Psoas muscle (tissue), 8 donors: ENCODE measurements at places on chromosomes 1 and 21.

DNA sequence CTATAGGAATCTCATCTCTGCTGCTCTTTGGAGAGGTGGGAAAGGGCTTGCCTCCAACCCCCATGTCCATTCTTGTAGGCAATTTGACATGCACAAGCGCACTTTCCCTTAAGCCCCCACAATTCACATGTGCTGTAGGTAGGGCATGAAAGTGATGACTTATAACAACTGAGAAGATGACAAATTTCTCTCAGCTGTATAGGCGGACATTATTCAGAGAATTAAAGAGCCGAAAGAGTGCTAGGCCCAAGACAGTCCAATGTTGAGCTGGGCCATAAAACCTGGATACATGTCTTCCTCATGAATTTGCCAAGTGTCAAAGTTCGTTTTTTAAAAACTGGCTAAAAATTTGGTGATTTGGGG lies 106.3 kb upstream of the LYPLAL1 start:
- no peaks in the 10 kb centered on the region for H3K4me1 ChIP-seq
- no peak overlapping the region for H3K4me3 ChIP-seq
- H3K36me3 ChIP-seq = no peaks in the 10 kb centered on the region
- H3K27me3 ChIP-seq = no peaks in the 10 kb centered on the region

DNA sequence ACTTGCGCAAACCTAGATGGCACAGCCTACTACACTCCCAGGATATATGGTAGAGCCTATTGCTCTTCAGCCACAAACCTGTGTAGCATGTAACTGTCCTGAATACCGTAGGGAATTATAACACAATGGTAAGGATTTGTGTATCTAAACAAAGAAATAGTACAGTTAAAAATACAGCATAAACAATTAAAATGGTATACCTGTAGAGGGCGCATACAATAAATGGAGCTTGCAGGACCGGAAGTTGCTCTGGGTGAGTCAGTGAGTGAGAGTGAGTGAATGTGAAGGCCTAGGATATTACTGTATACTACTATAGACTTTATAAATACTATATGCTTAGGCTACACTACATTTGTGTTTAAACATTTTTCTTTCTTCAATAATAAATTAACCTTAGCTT lies 99.3 kb downstream of the PLD5 start:
- no peaks in the 10 kb centered on the region for H3K27me3 ChIP-seq
- DNase-seq = no peak
- no peak overlapping the region for H3K27ac ChIP-seq
- H3K4me1 ChIP-seq = no peaks in the 10 kb centered on the region
- no peaks in the 10 kb centered on the region for H3K36me3 ChIP-seq
- no peak overlapping the region for H3K4me3 ChIP-seq

- peak; percentile 87 for DNase-seq
- no peaks in the 10 kb centered on the region for H3K36me3 ChIP-seq
- peak overlapping the region; percentile 0 for H3K27ac ChIP-seq
- H3K4me3 ChIP-seq = no peak overlapping the region
- H3K4me1 ChIP-seq = peaks cover 33% of the 10 kb centered on the region
- H3K27me3 ChIP-seq = no peaks in the 10 kb centered on the region
Observed at GRCh38 chr1:168603501-168604110, 27.2 kb downstream of the XCL1 start.

DNA sequence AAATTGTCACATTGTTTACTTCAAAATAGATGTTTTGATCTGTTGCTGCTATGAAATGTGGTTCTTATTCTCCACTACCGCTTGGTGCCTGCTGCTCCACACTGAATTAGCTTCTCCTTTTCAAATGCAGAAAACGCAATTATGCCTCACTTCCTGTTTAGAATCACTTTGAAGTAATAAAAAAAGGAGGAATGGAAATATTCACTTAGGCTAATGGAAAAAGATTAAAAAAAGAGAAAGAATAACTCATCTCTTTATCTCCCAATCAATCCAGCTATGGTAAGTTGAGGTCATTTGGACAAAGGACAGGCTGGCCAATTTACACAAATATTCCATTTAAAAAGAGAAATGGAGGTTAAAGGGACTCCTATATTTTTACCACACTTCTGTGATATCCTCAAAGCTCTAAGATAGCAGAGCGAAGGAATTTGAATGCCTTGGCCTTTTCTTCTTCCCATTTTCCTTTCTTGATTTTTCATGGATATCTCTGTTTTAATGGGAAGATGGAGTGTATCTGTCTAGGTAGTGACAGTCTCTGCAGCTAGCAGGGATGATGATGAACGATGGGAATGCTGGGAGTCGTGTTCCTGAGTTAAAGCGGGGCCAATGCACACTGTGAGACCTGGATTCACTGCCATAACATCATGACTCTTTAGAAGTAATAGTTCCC lies 35.7 kb downstream of the RGS5 start:
- no peaks in the 10 kb centered on the region for H3K27me3 ChIP-seq
- H3K36me3 ChIP-seq = no peaks in the 10 kb centered on the region
- H3K4me3 ChIP-seq = no peak overlapping the region
- no peak for DNase-seq
- no peak overlapping the region for H3K27ac ChIP-seq
- no peaks in the 10 kb centered on the region for H3K4me1 ChIP-seq

DNA sequence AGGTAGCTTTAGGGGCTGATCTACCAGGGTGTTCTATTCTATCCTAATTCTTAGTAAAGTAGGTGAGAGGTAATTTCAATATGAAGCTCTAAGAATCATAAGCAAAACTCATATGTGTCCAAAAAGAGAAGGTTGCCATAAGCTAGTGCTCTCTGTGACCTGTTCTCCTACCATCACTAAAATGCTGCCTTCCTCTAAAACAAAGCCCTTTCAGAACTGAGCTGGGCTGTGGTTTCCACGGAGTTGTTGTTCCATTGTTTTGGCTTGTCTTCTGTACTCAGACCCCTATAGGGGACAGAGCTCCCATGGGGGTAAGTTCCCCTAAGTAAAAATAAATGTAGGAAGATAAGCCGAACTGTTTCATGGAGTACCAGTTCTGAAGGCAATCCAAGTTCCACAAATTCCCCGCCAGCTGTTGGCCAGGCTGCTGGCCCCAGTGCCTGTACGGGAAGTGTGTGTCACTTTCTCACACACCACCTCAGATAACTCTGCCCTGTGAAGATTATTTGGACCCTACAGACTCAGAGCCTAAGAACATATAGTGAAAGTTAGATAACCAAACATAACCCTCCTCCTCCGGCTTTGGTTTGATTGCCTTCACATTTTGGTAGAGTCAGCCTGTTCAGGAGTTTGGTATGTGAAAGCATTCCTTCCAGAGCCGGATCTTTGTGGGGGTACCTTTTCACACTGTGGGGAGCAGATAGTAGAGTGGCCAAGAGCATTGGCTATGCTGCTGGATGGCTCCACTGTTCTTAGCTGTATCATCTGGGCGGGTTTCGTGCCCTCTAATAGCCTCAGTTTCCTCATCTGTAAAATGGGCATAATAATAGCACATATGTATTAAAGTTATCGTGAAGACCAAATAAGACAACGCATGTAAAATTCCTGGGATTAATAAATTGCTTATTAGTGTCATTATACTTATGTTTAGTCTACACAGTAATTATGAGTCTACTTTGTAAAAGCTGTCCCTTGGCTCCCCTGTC lies 10.8 kb downstream of the DPT start:
- no peaks in the 10 kb centered on the region for H3K27me3 ChIP-seq
- H3K27ac ChIP-seq = peak overlapping the region; percentile 56
- no peak overlapping the region for H3K4me3 ChIP-seq
- DNase-seq = no peak

DNA sequence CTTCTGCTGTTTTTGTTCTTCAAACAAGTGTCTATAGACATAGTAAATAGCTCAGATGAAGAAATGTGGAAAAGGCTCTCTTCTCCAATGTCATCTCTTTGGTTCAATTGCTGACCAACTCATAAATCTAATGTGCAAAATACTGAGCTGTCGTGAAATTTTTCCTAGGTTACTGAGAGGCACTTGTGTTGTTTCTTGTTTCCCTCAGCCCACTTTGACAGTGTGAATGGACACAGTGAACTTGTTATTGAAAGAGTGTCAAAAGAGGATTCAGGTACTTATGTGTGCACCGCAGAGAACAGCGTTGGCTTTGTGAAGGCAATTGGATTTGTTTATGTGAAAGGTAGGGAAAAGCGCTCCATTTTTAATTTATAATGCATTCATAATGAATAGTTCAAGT lies 245.3 kb downstream of the TPR start:
- H3K36me3 ChIP-seq = no peaks in the 10 kb centered on the region
- no peaks in the 10 kb centered on the region for H3K27me3 ChIP-seq
- no peak for DNase-seq
- no peak overlapping the region for H3K4me3 ChIP-seq
- H3K27ac ChIP-seq = no peak overlapping the region
- no peaks in the 10 kb centered on the region for H3K4me1 ChIP-seq

DNA sequence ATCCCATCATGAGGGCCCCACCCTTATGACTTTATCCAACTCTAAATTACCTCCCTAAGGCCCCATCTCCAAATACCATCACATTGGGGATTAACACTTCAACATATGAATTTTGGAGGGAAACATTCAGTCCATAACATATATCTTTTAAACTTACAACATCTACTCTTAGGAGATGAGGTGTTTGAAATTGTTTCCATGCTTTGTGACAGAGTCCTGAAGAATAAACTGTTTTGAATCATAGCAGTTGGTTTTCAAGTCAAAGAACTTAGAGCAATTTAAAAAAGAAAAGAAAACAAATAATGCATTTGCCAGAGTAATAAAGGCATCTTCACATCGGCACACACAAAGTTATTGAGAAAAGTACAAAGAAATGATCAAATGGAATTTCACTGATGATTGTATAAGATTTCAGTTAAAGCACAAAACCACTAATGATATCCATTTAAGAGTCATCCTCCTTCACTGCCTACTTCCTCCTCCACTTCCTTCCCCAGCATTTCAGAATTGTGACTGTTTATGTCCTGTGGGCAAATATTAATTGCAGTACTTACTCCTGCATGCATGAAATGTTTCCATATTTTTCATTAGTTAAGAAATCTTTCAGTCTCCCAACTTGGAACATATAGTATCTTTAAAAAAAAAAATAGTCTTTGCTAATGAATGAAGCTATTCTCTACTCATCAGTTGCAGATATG lies 202.0 kb downstream of the LRRC40 start:
- H3K4me1 ChIP-seq = no peaks in the 10 kb centered on the region
- no peaks in the 10 kb centered on the region for H3K27me3 ChIP-seq
- no peak overlapping the region for H3K27ac ChIP-seq
- H3K4me3 ChIP-seq = no peak overlapping the region
- no peak for DNase-seq
- H3K36me3 ChIP-seq = no peaks in the 10 kb centered on the region
